ENCODE measurements at places on chromosomes 6 and 20. TPM values are rescaled to one million over a fixed set of nuclear protein-coding genes. Genes with fewer than 3 reads are reported as not detected.

DNA sequence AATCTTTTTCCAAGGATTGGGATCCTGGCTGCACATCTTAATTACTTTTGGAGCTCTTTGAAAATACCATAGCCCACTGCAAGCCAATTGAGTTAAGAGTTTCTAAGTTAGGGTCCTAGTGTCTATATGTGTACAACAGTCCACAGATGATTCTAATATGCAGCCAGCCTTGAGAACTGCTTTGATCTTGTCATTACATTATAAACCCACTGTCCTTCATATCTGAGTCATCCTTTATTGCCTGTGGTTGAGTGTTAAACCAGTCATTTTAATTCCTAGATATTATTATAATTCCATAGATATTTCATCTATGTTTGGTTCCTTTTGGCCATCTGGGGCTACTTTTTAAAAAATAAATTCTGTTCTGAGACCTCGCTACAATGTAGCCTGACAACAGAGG is 24.1 kb downstream of the MCM8 start:
- no peak for DNase-seq

GRCh38 chr6:122903266-122903915 is 92.6 kb upstream of the CLVS2 start:
- no peak for DNase-seq

GRCh38 chr20:47754388-47754715 is 30.9 kb downstream of the SULF2 start:
- DNase-seq = no peak

Gene RNF144B
- 0.97 TPM for total RNA-seq

Gene BPIFB2
- not detected for total RNA-seq

DNA sequence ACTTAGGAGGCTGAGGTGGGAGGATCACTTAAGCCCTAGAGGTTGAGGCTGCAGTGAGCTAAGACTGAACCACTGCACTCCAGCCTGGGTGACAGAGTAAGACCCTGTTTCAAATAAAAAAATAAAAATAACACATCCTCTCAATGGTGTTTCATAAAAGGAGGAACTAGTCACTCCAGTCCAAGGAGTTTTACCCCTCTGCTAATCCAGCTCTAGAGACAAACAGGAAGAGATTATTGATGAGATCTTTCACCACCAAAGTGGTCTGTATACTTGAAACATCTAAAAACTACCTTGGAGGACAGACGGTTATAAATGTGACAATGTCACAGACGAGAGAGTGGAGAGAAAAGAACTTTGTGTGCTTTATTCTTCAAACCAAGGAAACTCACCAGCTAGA is 58.2 kb downstream of the PIGU start:
- DNase-seq = no peak

- DNase-seq = no peak
Measured at GRCh38 chr6:106490974-106491373, 130.5 kb downstream of the CRYBG1 start.

- no peak for DNase-seq
Measured at GRCh38 chr6:163337958-163338357, 76.6 kb upstream of the QKI start.

DNA sequence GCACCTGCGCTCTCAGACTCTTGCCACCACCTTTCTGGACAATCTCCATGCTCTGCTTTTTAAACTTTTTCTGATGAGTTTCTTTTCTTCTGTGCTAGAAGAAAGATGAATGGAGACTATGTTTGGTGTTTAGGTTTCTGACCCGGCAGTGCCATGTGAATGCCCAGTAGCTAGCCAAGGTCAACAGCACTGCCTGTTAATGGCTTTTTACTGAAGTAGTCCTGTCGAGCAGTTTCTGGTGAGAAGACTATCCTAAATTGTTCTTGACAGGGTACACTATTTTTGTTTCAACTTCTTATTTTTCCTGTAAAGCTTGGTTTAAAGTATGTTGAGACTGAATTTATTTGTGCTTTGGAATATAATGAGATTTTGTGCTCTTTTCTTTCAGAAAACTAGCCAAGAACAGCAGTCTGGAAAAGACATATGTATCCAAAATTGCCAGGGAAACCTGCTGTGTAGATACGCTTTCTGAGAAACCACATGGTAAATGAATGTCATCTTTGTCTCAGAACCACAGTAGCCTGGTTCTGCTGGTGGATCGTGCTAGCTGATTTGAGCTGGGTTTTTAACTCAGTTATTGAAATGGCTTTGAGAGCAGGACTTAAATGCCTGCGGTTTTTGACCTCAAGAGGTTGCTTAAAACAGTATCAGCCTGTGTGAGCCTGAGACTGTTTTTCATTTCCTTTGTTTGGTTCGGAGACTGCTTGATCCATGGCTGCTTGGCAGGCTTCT is 48.1 kb downstream of the KCNS1 start:
- DNase-seq = peak; percentile 49

GRCh38 chr20:10300582-10301446 is 82.2 kb downstream of the SNAP25 start:
- no peak for DNase-seq

Gene GPLD1
- total RNA-seq = 0.43 TPM

- DNase-seq = no peak
Measured at GRCh38 chr6:156822747-156823206, 45.6 kb downstream of the ARID1B start.

Gene ERVFRD-1
- total RNA-seq = not detected

Gene DEFB124
- not detected for total RNA-seq

GRCh38 chr20:51187261-51187660 is 164.4 kb upstream of the KCNG1 start:
- peak; percentile 44 for DNase-seq

Gene GTPBP2
- total RNA-seq = 69.9 TPM

Gene RFX6
- total RNA-seq = not detected

DNA sequence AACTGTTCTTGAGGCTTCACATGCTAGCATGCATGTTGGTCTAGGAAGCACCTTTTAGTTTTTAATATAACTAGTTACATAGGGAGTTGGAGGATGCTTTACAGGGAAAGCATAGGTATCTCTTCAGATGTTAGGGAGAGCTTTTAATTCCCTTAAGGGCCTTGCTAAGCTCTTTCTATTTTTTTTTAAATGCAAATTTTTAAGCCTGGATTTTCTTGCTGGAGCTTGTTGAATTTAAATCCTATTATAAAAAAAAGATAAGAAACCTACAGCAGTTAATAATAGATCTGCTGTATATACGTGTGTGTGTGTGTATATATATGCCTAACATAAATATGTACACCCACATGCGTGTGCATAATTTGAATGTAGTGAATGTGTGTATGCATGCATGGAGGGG is 79.0 kb downstream of the FIG4 start:
- no peak for DNase-seq

DNA sequence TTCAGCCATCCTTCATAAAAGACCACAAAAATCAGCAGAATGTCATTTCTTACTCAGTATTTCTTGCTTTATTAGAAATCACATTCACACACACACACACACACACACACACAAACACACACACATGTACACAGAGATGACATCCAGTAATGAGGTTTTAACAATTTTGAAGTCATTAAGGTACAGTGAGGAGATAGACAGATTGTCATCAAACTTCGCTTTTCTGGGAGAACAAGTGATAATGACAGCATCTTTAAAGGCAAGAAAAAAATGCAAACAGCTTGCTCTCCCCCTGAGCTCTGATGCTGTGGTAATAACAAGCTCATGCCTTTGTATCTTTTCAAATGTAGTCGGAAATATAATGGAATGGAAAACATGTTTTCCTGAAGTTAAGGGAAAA is 184.4 kb upstream of the RNF217 start:
- DNase-seq = no peak

GRCh38 chr6:39184906-39185580 is 44.2 kb downstream of the KCNK5 start:
- DNase-seq = no peak

Gene PRPF6
- 53.8 TPM for total RNA-seq

GRCh38 chr20:57263801-57264792 is 2.3 kb downstream of the BMP7 start:
- no peak for DNase-seq

DNA sequence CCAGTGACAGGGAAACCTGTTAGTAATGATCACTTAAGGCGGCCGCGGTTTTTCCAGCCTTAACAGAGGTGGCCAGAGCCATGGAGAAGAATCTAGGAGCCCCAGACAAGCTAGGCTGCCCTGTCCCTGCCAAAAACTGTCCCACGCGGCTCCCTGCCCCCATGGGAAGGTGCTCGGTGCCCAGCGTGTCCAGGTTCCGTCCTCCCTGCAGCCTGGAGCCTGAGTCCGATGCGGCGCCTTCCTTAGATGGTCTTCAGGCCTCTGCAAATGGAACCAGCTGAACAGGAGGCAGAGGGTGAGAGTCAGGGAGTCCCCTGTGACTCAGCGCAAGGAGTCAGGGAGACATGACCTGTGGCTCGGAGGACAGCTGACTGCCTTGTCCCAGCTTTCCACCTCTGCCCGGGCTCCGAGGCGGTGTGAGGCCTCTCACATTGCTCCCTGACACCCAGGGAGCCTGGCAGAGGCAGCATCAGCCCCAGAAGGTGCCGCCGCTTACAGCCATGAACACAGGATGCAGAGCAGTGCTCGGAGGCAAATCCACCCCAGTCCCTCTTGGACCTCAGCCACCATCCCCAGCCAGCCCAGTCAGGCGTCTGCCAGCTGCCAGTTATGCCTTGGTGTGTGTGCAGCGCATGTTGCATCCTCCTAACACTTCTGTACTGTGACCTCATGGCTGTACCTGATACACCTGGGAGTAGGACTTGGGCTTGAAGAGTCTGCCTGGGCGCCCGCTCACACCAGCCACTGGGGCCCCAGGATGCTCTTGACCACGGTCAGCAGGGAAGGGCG is 377.7 kb downstream of the CDH4 start:
- DNase-seq = no peak

Gene TRIM10
- not detected for total RNA-seq

Gene IL17F
- under 0.01 TPM for total RNA-seq

Gene GJA1
- total RNA-seq = 512 TPM

GRCh38 chr6:26158076-26158580 is 70.9 kb downstream of the HFE start:
- no peak for DNase-seq

Gene COL9A3
- total RNA-seq = under 0.01 TPM

Gene CCNC
- 117 TPM for total RNA-seq

Gene RNF39
- total RNA-seq = not detected

Gene SIRPA
- total RNA-seq = 3.9 TPM

Gene OGFRL1
- 90.8 TPM for total RNA-seq

DNA sequence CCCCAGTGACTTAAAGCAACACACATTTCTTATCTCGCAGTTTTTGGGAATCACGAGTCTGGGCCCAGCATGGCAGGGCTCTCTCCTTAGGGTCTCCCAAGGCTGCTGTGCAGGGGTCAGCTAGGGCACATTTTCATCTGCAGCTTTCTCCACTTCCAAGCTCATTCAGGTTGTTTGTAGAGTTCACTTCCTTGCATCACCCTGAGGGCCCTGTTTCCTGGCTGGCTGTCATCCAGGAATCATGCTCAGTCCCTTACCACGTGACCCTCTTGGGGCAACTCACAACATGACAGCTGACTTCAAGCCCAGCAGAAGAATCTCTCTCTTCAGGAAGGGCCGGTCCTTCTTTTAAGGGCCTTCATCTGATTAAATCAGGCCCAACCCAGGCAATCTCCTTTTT is 21.3 kb downstream of the SNAP25 start:
- peak; percentile 11 for DNase-seq

- peak; percentile 33 for DNase-seq
Measured at GRCh38 chr6:41200296-41200900, 551 bp downstream of the TREML2 start.

DNA sequence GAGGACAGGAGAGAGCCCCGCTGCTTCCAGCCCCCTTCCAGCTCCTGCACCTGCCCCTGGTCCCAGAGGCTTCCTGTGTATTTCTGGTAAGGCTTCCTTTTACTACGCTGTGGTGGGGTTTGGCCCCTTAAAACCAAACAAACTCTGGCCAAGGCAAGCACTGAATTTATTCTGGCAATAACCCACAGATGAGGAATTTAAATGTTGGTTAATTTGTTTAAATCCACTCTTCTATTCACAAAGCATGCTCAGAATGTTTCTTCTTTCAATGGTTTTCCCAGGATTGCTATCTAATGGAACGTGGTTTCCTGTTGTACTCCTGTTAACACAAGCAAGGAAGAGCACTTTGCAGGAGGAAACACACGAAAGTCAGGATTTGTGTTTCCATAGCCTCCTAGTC is 236.5 kb upstream of the FOXQ1 start:
- DNase-seq = no peak

Gene MUC21
- total RNA-seq = not detected

Data from fibroblast of villous mesenchyme (primary cell).